ENCODE measurements at places on chromosomes 12 and 14. TPM values are rescaled to one million over a fixed set of nuclear protein-coding genes. Genes with fewer than 3 reads are reported as not detected.
A peak's percentile ranks its signal among the peaks of the same experiment; 100 is the strongest.

DNA sequence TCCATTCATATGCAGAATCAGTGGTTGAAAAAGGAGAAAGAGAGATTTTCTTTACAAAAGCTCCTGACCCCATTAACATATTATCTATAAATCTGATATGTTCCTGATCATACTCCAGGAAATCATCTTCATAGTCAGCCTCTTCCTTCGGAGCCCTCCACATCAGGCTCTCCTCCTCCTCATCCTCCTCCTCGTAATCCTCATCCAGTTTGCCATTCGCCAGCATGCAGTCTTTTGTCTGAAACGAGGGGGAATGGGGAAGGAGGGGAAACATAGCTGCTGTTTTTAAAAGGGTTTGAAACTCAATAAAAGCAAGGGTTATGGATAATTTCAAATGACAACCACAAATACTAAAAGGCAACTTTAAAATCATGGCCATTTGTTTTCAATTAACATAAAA is 60.9 kb downstream of the DICER1 start:
- no peaks in the 10 kb centered on the region for H3K4me1 ChIP-seq
- DNase-seq = no peak
- no peaks in the 10 kb centered on the region for H3K27me3 ChIP-seq
- H3K36me3 ChIP-seq = peaks cover 2% of the 10 kb centered on the region
- no peak overlapping the region for H3K27ac ChIP-seq

Gene RFC5
- 5.0 TPM for total RNA-seq

- H3K36me3 ChIP-seq = no peaks in the 10 kb centered on the region
- H3K4me1 ChIP-seq = no peaks in the 10 kb centered on the region
- no peak overlapping the region for H3K4me3 ChIP-seq
- no peaks in the 10 kb centered on the region for H3K27me3 ChIP-seq
- no peak for DNase-seq
These were observed 305.4 kb downstream of the BCL11B start for GRCh38 chr14:98966475-98967162.

DNA sequence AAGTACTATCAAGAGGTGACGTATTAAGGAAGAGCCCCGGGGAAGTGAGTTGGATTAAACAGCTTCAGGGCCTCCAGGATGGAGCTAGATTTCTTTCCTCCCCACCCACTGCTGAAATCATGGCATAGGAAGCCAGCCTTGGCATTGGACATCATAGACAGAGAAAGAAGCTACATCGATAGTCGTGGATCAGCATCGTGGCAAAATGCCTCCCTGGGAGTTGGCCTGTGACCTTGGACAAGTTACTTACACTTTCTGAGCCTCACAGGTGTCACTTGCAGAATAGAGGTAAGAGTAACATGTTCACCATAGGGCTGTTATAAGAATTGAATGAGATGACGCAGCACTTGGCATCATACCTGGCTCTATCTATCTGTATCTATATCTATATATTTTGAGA is 5.9 kb downstream of the ANKRD33 start:
- peaks cover 9% of the 10 kb centered on the region for H3K4me1 ChIP-seq
- H3K27me3 ChIP-seq = no peaks in the 10 kb centered on the region
- DNase-seq = peak; percentile 5
- H3K27ac ChIP-seq = no peak overlapping the region
- no peaks in the 10 kb centered on the region for H3K36me3 ChIP-seq
- no peak overlapping the region for H3K4me3 ChIP-seq

GRCh38 chr12:121778567-121779421 is 14.7 kb downstream of the RHOF start:
- no peaks in the 10 kb centered on the region for H3K4me1 ChIP-seq
- H3K36me3 ChIP-seq = no peaks in the 10 kb centered on the region
- no peaks in the 10 kb centered on the region for H3K27me3 ChIP-seq

Gene BEGAIN
- 14.2 TPM for total RNA-seq

- H3K36me3 ChIP-seq = no peaks in the 10 kb centered on the region
- no peak overlapping the region for H3K4me3 ChIP-seq
- DNase-seq = no peak
- H3K27ac ChIP-seq = peak overlapping the region; percentile 53
These were observed 31.4 kb downstream of the CD9 start for GRCh38 chr12:6231359-6232268.

DNA sequence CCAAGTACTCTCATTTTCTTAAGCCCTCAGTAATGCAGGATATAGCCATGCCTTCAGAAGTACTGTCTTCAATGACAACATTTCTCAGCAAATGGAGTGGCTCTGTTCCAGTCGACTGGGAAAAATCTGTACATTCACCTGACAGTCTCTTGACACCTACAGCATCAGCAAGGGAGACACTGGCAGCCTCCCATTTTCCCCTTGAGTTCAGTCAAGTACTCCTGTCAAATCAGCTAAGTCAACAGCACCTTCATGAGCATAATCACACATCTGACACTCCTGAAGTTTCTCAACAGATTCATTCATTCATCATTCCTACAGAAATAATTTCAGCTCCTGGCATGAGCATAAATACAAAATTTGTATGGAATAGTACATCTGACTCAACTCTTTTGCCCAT is 46.1 kb downstream of the INTS13 start:
- no peaks in the 10 kb centered on the region for H3K27me3 ChIP-seq
- no peak for DNase-seq
- no peak overlapping the region for H3K4me3 ChIP-seq
- no peaks in the 10 kb centered on the region for H3K36me3 ChIP-seq
- no peaks in the 10 kb centered on the region for H3K4me1 ChIP-seq
- no peak overlapping the region for H3K27ac ChIP-seq

Gene TSPAN8
- total RNA-seq = 22.0 TPM

Gene TAS2R8
- total RNA-seq = not detected

DNA sequence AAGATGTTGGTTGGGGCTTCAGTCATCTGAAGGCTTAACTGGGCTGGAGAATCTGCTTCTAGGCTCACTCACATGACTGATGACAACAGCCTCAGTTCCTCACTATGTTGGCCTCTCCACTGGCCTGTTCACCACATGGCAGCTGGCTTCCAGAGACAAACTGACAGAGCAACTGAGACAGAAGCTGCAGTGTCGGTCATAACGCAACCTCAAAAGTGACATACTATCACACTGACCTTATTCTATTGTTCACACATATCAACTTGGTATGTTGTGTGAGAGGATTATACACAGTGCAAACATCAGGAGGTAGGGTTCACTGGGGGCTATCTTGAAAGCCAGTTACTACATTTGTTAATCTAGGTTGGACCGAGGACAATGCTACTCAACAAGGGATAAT is 92.9 kb downstream of the PAWR start:
- no peaks in the 10 kb centered on the region for H3K36me3 ChIP-seq
- H3K4me3 ChIP-seq = no peak overlapping the region
- H3K27me3 ChIP-seq = no peaks in the 10 kb centered on the region

Gene PPFIA2
- total RNA-seq = 0.74 TPM

- no peak overlapping the region for H3K27ac ChIP-seq
- no peak overlapping the region for H3K4me3 ChIP-seq
- peaks cover 6% of the 10 kb centered on the region for H3K4me1 ChIP-seq
- no peaks in the 10 kb centered on the region for H3K27me3 ChIP-seq
- no peak for DNase-seq
These were observed 26.4 kb downstream of the CDC42BPB start for GRCh38 chr14:103030741-103031565.

- H3K27me3 ChIP-seq = no peaks in the 10 kb centered on the region
- no peaks in the 10 kb centered on the region for H3K36me3 ChIP-seq
- DNase-seq = no peak
- H3K4me1 ChIP-seq = no peaks in the 10 kb centered on the region
- no peak overlapping the region for H3K27ac ChIP-seq
These were observed 225.7 kb downstream of the NUAK1 start for GRCh38 chr12:105912882-105913678.

DNA sequence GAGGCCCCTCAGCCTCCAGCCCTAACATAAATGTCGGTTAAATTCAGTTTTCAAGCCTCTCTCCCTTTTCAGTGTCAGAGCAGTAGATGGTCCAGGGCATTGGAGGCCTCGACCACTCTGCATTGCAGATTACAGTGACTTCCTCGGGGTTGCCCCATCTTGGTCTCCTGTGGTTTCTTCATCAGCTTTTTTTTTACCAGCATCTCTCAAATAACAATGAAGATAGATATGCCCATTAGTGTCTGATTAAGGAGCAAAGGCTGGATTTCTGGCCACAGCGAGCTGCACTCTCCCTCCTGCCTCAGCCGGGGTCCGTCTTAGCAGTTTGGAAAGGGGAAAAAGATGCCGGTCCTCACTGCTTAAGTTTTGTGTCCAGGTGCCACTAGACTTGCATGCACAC is 49.7 kb downstream of the C14orf132 start:
- no peaks in the 10 kb centered on the region for H3K36me3 ChIP-seq
- no peaks in the 10 kb centered on the region for H3K4me1 ChIP-seq
- DNase-seq = peak; percentile 9

Measured in pancreas (tissue), 10 donors.